ENCODE measurements at places on chromosomes 3 and 15.
A peak's percentile ranks its signal among the peaks of the same experiment; 100 is the strongest.

DNA sequence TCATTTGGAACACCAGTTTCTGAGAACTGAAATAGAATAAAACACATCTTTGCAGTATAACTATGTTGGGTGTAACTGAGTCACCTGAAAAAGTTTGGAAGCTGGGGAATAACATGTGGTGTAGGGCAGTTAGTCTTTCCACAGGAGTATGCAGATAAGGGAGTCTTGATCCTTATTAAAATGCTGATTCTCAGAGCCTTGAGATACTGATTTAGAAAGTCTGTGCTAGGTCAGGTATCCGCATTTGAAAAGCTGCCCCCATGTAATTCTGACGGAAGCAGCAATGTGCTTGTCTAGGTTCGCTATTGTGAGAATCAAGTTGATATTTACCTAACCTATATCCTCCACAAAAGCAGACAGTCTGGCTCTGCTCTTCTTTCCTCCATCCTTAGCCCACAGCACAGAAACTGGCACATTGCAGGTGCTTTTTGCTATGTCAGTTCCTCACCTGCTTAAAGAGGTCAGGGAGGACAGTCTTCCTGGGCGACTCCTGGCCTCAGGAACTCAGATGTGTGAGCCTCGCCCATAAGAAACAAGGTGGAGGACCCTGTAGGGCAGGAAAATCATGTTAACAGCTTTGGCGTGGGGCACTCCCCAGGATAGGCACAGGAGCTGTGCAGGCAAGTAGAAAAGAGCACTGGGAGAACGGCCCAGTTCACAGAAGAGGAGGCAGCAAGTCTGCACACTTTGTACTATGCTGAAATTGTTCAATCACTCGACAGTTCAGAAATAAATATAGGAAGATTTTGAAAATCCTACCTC is 27.6 kb upstream of the SRPRB start:
- no peak for DNase-seq

DNA sequence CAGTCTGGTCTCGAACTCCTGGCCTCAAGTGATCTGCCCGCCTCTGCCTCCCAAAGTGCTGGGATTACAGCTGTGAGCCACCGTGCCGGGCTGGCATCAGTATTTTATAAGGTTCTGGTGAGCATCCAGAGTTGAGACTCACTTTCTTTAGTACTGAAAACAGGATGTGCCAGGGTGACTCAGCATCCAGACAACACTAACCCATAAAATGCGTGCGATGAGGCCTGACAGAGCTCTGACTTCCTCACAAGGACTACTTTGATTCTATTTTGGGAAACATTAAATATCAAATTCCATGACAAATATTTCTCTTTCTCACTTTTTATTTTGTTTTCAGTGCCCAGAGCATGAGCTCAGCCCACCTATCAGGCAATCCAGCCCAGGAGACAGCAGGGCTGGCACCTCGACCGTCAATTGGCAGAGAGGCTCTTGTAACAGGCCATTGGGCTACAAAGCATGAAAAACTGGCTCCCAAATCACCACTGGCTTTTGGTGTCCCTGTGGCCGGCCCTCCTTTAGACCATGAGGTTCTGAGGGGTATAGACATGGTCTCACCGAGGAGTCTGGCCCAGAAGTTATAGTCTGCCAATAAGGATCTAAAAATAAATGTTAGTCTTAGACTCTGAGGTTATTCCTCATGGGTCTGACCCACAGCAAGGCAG is 75.0 kb downstream of the FEM1B start:
- DNase-seq, result peak; percentile 35

- DNase-seq, result no peak
Measured at GRCh38 chr3:45968706-45969105, 25.4 kb downstream of the CXCR6 start.

- DNase-seq, result peak; percentile 7
Measured at GRCh38 chr3:54999159-54999558, 71.3 kb upstream of the LRTM1 start.

- peak; percentile 55 for DNase-seq
Measured at GRCh38 chr15:43209059-43209824, 11.6 kb downstream of the EPB42 start.

All from hematopoietic multipotent progenitor cell treated with erythropoietin and hydrocortisone succinate and interleukin-3 and kit ligand, for 8 days (in vitro differentiated cells).